Activated CD4-positive, alpha-beta T cell treated with anti-CD3 and anti-CD28 coated beads, Interleukin-2, amount 10 ng/mL, durations not matched to agents 7 days and 5 days (primary cell): ENCODE measurements at places on chromosomes 5 and 9.

DNA sequence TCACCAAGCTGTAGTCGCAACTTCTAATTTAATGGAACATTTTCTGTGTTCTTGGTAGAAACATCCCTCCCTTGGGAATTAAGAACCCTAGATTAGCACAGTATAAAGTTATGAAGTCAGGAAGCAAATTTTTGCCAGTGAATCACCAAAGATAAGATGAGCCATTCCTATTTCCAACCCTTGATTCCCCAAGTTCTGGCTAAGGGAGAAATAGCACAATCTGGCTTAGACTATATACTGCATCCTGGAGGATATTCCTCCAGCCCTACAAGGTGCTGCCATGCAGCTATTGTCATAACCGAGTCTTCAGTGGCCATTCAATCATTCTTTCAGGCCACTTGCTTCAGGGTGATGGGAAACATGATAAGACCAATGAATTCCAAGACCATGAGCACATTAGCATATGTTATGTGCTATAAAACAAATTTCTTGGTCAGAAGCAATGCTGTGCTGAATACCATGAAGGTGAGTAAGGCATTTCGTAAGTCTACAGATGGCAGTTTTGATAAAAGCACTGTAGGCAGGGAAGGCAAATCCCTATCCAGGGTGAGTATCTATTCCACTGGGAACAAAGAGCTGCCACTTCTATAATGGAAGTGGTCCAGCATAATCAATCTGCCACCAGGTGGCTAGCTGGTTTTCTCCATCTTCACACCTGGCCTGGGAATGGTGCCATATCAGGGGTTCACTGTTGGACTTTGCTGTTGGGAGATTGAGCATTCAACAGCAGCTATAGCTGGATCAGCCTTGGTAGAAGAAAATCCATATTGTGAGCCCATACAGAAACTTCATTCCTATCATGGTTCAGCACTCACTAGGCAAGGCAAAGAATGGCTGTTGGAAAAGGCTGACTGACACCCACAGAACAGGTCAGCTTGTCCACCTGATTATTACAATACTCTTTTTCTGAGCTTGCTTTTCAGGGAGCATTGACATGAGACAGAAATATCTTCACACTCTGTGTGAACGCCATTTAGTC, 19.6 kb upstream of the ARL15 start:
- no peaks in the 10 kb centered on the region for H3K36me3 ChIP-seq
- H3K4me1 ChIP-seq, result peaks cover 12% of the 10 kb centered on the region
- no peak overlapping the region for H3K4me3 ChIP-seq
- DNase-seq, result no peak
- H3K27me3 ChIP-seq, result peaks cover 7% of the 10 kb centered on the region
- H3K27ac ChIP-seq, result no peak overlapping the region

- H3K4me1 ChIP-seq, result peaks cover 8% of the 10 kb centered on the region
- no peak for DNase-seq
- H3K27ac ChIP-seq, result no peak overlapping the region
Observed at GRCh38 chr5:59648949-59649921, 244.3 kb downstream of the PDE4D start.

DNA sequence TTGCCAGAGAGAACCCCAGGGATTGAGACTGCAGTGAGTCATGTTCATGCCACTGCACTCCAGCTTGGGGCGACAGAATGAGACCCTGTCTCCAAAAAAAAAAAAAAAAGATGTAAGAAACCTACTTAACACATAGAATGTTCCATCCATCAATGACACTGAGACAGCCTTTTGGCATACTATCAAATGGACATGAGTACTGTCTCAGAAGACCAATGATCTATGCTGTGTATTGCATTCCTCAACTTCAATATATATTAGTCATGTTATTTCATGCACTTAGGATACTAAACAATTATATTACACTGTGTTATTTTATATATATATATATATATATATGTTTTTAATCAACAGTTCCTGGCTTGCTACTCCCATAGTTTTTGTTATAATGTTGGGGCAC, 57.1 kb upstream of the ANKH start:
- DNase-seq, result no peak
- H3K27ac ChIP-seq, result no peak overlapping the region
- no peaks in the 10 kb centered on the region for H3K36me3 ChIP-seq
- H3K4me3 ChIP-seq, result no peak overlapping the region
- H3K4me1 ChIP-seq, result peaks cover 30% of the 10 kb centered on the region

GRCh38 chr9:1200847-1201251, 150.7 kb downstream of the DMRT2 start:
- no peak overlapping the region for H3K4me3 ChIP-seq
- no peaks in the 10 kb centered on the region for H3K4me1 ChIP-seq
- H3K27me3 ChIP-seq, result no peaks in the 10 kb centered on the region
- no peak overlapping the region for H3K27ac ChIP-seq
